ENCODE measurements at places on chromosomes 2 and 18.

GRCh38 chr2:204437815-204438756 lies 107.2 kb upstream of the PARD3B start:
- no peak for DNase-seq

GRCh38 chr2:177758591-177759371 lies 313.8 kb downstream of the PDE11A start:
- no peak for DNase-seq

GRCh38 chr2:151024696-151025251 lies 236.9 kb downstream of the RBM43 start:
- DNase-seq: no peak

- peak; percentile 41 for DNase-seq
These were observed 29.1 kb downstream of the ARMC9 start for GRCh38 chr2:231227310-231228162.

DNA sequence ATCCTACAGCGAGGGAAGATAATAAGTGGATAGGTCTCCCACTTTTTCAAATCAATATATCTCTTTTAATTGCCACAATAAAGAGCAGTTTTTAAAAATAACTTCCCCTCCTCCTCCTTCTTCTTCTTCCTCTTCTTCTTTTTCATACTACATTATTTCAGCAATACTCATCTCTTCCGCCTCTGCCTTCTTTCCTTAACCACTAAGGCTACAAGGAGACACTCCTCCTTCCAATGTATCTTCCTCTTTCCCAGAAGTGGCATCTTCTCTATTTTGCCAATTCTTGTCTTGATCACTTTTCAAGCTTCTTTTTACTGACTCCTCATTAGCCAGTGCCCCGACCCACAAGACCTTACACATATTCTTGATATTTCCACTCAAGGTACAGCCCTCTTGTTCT lies 546.6 kb upstream of the CHAC2 start:
- DNase-seq: no peak

GRCh38 chr2:107107351-107107750 lies 221.4 kb upstream of the ST6GAL2 start:
- DNase-seq: no peak

- no peak for DNase-seq
These were observed 138.4 kb upstream of the ALPP start for GRCh38 chr2:232239951-232240681.

- no peak for DNase-seq
These were observed 2.0 kb downstream of the PXDN start for GRCh38 chr2:1742301-1742680.

DNA sequence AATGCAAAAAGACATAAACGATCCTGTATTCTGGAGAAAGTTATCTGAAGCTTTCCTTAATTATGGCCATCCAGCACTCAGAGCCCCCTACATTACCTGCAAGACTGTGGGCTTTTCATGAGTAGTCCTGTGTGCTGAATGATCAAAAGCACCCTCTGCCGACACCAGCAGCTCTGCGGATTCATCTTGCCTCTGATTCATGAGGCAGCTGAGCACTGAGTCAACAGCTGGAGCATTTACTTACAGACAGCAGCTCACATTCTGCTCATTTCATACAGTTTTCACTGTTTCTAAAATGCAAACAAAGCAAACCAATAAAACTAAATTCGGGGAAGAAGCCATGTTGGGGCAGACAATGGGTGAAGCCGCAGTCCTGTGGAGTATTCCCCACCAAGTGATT lies 886.5 kb downstream of the CNTNAP5 start:
- no peak for DNase-seq

DNA sequence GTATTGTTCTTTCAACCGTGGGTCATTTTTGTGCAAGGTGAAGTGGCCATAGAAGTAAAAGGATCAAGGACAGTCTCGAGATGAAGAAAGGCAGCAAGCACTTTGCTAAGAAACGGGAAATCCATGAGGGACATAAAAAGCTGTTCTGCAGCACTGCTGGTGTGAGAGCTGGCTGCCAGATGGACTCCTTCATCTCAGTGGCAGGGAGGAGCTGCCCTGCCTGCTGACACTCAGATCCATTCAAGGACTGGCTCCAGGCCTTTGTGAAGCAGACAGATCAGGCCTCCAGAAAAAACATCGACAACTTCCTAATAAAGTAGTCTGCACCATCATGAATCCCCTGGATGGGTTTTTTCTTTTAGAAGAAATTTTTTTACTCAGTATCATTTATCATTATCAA lies 29.5 kb downstream of the RMC1 start:
- DNase-seq: no peak

- DNase-seq: no peak
These were observed 132.0 kb upstream of the UBE2E3 start for GRCh38 chr2:180848393-180848792.

DNA sequence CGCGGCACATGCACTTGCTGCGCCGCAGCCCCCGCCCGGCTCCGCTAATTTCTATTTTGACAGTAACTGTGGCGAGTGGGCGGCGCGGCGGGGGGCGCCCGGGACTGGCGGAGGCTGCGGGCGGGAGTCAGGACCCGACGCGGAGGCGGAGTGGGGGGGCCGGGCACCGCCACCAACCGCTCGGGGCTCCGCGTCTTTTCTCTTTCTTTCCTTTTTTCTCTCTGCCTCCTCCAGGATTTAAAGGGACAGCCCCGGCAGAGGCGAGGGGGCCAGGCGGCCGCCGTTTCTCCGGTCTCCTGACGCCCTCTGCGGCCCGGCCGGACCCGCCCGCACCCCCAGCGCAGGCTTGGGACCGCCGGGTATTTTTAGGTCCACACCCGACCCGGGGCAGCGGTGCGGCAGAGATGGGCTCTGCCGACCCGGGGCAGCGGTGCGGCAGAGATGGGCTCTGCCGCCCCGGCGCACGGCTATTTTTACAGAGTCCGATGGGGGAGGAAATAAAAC lies 460 bp upstream of the ZBTB7C start:
- DNase-seq: no peak

GRCh38 chr18:77250501-77250925 lies 865 bp downstream of the GALR1 start:
- no peak for DNase-seq

GRCh38 chr2:169778446-169778845 lies 20.2 kb upstream of the SSB start:
- DNase-seq: no peak
